ENCODE measurements at places on chromosomes 5 and 9.
A peak's percentile ranks its signal among the peaks of the same experiment; 100 is the strongest.

GRCh38 chr9:98724810-98725530 is 16.2 kb upstream of the GABBR2 start:
- no peak for DNase-seq

GRCh38 chr5:137412136-137412535 is 87.0 kb downstream of the SPOCK1 start:
- DNase-seq, result no peak

DNA sequence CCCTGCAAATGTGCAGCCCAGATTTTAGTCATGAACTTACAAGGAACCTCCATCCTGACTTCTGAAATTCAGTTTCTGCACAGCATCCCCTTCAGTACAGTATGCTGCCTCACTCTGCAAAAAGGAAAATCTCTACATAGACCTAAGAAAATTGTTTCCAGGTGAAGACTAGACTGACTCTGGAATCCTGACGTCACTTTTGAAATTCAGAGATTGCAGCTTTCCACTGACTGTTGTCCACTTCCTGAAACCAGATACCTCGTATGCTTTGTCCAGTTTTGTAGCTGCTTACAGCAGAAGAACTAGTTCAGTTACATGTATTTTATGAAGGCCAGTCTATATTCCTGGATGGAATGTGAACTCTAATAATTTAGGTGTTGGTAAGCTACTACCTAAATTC is 629.3 kb upstream of the ST8SIA4 start:
- DNase-seq, result no peak

- DNase-seq, result no peak
Measured at GRCh38 chr9:130287736-130288135, 22.2 kb downstream of the HMCN2 start.

DNA sequence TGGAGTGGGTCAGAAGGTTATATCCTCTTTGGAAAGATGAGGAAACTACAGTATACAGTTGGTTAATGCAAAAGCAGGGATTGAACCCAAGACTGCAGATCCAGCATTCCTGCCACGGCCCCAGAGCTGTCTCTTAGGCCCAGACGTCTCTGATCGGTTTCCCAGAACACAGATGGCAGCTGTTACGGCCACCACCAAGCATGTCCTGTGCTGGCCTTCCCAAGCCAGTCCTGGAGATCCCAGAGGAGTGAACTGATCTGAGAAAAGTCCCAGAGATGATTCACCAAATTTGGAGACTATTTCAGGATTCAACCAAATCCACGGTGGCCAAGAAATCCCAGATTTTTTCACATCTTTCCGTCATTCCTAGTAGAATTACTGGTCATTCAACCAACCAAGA is 20.1 kb downstream of the TNIP1 start:
- no peak for DNase-seq

GRCh38 chr9:134181648-134182034 is 17.3 kb upstream of the RNU6ATAC start:
- no peak for DNase-seq

DNA sequence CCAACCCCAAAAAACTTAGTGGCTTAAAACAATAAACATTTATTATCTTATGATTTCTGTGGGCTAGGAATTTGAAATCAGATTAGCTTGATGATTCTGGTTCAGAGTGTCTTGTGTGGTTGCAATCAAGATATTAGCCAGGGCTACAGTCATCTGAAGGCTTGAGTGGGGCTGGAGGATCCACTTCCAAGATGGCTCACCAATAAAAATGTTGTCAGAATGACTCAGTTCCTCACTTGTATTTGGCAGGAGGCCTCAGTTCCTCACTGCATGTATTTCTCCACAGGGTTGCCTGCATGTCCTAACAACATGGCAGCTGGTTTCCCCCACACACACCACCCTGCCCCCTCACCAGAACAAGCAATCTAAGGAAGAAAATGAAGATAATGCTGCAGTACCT is 98.2 kb upstream of the NIPBL start:
- peak; percentile 19 for DNase-seq

DNA sequence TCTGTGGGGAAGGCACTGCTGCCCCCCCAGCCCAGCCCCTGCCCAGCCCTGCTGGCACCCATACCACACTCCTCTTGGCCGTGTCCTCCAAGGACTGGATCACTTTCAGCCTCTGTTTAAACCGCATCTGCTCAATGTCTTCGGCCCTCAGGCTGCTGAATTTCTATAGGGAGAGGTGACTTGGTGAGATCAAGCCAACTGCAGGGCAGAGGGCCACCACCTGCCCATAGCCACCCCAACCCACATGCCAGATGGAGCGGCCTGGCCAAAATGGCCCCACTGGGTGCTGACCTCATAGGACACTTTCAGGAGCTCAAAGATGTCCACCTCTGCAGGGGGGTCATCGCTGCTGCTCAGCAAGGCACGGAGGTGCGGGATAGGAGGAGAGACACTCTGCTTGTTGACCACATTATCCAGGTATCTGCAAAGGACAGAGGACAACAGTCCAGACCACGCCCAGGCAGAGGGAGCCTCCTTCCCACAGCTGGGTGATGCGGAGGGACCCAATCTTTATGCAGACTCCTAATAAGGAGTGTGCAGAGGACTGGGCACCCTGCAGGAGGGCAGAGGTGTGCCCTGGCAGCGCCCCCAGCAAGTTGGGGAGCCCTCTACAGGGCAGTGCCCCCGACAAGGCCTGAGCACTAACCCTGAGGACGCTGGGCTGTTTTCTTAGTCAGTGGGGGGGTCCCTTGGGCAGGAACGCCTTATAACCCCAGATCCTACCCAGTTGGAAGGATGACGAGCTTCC is 14.4 kb upstream of the MRNIP start:
- DNase-seq, result no peak

GRCh38 chr9:5665059-5665458 is 36.2 kb downstream of the RIC1 start:
- no peak for DNase-seq

- DNase-seq, result no peak
Measured at GRCh38 chr5:55446640-55447351, 88.0 kb downstream of the PLPP1 start.

DNA sequence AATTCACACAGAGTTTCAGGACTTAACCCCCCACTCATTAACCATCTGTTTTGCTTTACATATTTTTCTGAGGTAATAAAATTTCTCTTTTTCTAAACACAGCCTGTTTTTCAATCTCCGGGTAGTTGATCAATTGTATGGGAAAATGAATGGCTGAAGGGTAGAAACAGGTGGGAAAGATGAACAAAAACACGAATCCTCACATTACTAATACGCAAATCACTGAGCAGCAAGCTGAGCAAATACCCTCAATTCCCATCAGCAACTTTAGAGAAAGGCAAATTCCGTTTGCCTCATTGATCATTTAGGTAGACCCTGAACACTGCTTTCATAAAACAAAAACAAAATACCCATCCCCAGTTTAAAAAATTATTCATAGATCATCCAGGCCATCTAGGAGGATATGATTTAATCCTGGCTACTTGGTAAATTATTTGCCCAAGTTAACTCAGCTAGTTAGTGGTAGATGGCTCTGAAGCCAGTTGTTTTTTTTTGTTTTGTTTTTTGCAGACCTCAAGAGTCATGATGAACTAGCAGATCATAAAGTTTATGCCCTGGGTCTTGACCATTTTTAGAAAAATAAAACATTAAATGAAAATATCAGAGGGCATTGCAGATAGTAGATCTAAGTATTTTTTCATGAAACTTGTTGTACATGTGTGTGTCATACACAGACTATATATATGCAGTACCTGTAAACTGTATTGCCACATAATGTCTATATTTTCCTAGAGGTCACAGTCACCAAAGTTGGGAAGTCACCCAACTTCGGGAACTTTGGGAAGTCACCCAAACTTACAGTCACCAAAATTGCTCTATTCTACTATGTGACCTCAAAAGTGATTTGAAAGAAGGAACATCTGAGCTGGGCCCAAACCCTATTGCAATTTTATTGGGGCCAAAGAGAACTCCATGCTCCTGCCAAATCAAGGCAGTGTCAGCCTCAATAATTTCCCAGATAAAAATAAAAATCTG is 1.6 kb upstream of the CD274 start:
- peak; percentile 56 for DNase-seq

DNA sequence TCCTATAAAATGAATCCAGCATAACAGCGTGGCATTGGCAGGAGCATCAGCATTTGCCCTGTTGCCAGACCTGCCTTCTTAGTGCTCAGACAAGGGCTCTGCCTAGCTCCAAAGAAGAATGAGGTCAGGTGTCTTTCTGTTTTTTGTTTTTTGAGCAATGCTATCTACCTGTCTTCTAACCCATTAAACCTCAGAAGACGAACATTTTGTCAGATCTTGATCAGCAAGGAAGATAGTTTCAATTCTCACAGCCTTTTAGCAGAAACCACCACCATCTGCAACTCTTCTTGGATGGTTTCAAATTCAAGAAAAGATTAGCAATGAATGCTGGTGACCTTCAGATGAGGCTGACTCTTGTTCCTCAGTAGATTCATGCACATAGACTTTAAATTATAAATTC is 103.5 kb upstream of the IQGAP2 start:
- no peak for DNase-seq

- no peak for DNase-seq
Measured at GRCh38 chr9:89410022-89410421, 87.9 kb downstream of the SEMA4D start.

DNA sequence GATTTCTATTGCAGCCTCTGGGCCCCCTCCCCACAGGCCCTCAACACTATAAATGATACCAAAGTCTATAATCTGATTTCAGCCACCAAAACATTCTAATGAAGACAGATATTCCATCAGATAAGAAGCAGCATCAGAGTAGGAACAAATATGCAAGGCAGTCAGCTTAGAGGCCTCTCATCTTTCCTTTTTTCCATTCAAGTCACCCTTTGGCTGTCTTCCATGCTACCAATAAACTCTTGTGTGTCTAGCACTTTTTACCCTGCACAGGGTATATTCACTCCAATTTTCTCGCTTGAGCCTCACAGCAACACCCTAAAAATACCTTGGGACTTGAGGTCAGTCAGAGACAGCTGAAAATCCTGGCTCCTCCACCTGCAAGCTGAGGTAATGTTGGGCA is 193.7 kb downstream of the BRINP1 start:
- DNase-seq, result no peak

- DNase-seq, result no peak
Measured at GRCh38 chr9:16082796-16083195, 530.0 kb downstream of the CCDC171 start.

- no peak for DNase-seq
Measured at GRCh38 chr5:20044460-20044859, 56.5 kb upstream of the CDH18 start.

GRCh38 chr9:81631218-81631745 is 58.1 kb downstream of the TLE1 start:
- peak; percentile 22 for DNase-seq

- DNase-seq, result no peak
Measured at GRCh38 chr5:171810227-171810626, 24.6 kb downstream of the SMIM23 start.

- DNase-seq, result no peak
Measured at GRCh38 chr5:6717247-6717646, 4.0 kb downstream of the TENT4A start.

GRCh38 chr5:7622498-7622897 is 226.6 kb downstream of the ADCY2 start:
- DNase-seq, result no peak

- DNase-seq, result no peak
Measured at GRCh38 chr5:124871303-124871702, 124.9 kb upstream of the ZNF608 start.

DNA sequence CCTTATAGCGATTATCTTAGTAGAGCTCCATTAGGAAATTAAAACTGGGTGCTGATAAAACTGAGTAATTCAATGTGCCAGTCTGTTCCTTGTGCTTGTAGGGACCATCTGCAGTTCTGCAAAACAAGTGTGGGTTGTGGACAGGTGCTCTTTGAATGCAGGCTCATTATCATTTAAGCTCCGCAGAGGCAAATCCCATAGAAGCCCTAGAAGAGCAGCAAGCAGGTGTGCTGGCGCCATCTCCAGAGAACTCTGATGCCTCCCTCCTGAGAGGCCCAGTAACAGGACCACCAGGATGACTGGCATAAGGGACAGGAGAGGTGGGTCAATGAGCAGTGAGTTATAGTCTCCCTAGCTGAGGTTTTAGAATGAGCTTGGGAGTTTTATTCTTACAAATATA is 1342.4 kb upstream of the DMAC1 start:
- DNase-seq, result no peak

DNA sequence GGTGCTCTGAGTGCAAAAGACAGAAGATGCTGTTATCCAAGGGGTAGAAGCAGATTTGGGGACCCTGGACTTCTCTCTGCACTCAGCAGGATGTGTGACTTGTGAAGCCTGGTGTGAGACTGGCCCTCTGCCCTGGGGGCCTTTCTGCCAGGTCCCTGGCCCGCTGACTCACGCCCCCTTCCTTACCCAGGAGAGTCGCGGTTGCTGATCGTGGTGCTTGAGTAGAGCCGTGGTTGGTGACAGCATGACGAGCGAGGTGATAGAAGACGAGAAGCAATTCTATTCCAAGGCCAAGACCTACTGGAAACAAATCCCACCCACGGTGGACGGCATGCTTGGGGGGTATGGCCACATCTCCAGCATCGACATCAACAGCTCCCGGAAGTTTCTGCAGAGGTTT is 6.5 kb downstream of the NTMT1 start:
- no peak for DNase-seq

DNA sequence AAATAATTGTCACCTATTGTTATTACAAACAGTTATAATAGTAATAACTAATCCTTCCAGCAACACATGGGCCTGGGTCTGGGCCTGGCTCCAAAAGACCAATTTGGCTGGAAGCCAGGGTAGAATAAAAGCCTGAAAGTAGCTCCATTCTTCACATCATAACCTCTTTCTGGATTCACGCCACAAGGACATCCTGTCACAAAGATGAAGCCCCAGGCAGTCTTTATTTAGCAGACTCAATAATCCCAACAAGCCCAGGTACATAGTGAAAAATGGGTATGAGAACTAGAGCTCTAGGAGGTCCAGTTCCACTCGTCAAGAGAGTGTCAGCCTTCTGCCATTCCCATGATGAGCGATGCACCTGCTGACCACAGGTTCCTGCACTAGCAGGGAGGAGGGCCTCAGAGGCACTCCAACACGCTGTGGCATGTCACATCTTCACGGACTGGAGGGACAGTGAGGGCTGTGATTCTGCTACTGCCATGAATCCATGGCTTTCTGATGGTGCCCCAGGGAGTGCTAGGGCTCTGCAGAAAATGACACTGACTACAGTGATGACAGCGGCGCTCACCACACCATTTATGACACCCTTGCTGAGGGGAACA is 124.9 kb downstream of the SPOCK1 start:
- no peak for DNase-seq

DNA sequence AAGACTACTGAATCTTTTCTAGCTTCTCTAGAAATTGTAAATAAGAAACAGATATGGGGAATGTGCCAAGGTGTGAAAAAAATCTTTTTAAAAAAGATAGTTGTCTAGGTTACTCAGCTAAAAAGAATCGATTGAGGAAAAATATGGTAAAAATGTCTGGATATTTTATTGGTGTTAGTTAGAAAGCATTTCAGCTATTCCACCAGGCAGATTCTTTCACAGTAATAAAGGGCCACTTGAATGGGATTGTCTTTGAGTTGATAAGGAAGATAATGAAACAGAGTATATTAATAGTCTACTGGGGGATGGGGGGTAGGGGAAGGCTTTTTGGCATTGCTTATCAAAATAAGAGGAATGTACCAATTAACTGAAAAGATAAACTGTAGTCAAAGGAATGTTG is 51.9 kb downstream of the SLIT3 start:
- DNase-seq, result no peak
